ENCODE measurements at places on chromosomes 12 and 14.

GRCh38 chr12:75666126-75666938 lies 154.9 kb upstream of the KRR1 start:
- DNase-seq = no peak

- no peak for DNase-seq
Measured at GRCh38 chr12:124658806-124659402, 91.5 kb upstream of the NCOR2 start.

GRCh38 chr12:78338054-78338785 lies 507.5 kb downstream of the NAV3 start:
- DNase-seq = no peak

- DNase-seq = peak; percentile 80
Measured at GRCh38 chr14:104882325-104882973, 17.4 kb downstream of the CEP170B start.

GRCh38 chr12:89160716-89161123 lies 191.6 kb downstream of the DUSP6 start:
- no peak for DNase-seq

DNA sequence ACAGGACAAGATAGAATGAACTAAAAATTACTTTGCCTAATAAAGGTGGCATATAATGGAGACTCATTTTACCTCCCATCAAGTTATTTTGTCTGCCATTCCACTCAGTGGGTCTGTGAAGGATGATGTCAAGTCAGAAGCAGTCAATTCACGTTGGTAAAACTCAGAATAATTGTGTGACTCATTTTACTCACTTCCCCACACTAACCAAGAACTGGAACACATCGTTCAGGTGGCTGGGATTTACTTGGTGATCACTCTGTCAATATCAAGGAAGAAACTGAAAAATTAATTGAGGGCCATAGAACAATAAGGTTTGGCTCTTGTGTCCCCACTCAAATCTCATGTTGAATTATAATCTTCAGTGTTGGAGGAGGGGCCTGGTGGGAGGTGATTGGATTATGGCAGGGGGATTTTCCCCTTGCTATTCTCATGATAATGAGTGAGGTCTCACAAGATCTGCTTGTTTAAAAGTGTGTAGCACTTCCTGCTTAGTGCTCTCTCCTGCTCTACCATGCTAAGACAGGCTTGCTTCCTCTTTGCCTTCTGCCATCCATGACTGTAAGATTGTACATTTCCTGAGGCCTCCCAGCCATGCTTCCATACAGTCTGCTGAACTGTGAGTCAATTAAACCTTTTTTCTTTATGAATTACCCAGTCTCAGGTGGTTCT lies 35.7 kb upstream of the GTF2A1 start:
- DNase-seq = no peak

DNA sequence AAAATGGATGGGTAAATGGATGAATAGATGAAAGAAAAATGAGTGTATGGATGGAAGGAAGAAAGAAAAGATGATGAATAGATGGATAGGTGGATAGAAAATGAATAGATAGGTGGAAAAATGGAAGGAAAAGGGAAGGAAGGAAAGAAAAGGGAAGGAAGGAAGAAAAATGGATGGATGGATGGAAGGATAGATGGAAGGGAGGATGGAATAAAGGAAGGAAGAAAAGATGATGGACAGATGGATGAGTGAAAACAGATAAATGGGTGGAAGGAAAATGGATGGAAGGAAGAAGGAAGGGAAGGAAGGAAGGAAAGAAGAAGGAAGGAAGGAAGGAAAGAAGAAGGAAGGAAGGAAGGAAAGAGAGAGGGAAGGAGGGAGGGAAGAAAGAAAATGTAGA lies 107.4 kb downstream of the DICER1 start:
- no peak for DNase-seq

DNA sequence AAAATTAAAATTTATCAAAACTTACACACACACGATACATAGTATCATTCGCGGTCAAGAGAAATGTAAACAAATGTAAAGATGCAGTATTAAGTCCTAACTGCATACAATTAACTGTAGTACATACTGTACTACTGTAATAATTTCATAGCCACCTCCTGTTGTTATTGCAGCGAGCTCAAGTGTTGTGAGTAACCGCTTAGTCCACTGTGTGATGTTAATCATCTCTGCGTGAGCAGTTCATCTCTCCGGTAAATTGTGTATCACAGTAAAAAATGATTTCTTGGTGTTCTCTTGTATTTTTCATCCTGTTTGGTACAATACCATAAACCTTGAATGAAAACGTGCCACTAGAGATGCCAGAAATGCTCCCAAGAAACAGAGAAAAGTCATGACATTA lies 6.5 kb downstream of the EPS8 start:
- no peak for DNase-seq

DNA sequence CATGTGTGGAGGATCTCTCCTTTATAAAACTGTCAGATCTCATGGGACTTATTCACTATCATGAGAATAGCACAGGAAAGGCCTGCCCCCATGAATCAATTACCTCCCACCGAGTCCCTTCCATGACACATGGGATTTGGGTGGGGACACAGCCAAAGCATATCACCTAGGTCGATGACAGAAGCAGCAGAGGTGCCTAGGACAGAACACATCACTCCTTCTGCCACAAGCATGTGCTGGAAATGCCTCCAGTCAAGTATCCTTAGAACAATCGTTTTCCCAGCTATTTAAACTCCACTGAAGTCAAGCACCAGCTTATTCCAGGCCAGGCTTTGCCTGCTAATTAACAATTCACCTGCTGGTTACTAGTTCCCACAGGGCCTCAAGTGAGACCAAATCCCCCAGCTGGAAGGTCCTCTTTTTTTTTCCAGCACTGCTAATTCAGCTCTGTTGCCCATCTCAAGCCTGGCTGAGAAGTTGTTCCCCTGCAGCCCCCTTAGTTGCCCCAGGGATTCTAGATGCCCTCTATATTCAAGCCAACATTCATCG lies 212.3 kb upstream of the NUDT4 start:
- peak; percentile 12 for DNase-seq
